ENCODE measurements at places on chromosomes 1 and 21.

DNA sequence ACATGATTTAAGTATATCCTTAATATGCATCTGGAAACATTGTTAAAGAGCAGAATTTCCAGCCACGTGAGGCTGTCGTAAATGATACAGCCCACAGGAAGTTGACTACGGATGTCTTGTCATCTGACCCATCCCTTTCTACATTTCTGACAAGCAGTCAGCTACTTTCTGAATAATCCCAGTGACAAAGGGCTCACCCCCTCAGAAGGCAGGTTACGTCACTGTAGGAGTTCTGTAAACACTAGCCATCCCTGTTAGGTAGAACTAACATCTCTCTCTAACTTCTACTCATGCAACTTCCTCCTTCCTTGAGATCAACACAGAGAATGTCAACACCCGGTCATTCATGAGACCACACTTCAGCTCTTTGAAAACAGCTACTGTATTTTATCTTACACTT, 259.2 kb downstream of the GREM2 start:
- no peak for DNase-seq

- DNase-seq, result no peak
Measured at GRCh38 chr1:79920960-79921669, 914.6 kb upstream of the ADGRL4 start.

- DNase-seq, result no peak
Measured at GRCh38 chr1:208420696-208421095, 176.5 kb upstream of the PLXNA2 start.

DNA sequence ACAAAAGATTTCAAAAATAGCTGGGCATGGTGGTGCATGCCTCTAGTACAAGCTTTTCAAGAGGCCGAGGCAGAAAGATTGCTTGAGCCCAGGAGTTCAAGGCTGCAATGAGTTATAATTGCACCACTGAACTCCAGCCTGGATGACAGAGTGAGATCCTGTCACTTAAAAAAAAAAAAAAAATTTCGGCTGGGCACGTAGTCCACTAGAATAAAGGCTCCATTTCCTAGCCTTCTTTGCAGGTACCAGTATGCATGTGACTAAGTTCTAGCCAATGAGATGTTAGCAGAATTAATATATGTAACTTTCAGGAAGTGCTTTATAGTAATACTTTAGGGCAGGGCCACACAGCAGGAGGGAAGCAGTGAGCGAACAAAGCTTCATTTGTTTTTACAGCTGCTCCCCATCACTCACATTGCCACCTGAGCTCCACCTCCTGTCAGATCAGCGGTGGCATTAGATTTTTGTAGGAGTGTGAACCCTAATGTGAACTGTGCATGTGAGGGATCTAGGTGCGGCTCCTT, 28.8 kb upstream of the SYDE2 start:
- no peak for DNase-seq

- DNase-seq, result no peak
Measured at GRCh38 chr1:64511044-64511443, 41.1 kb downstream of the CACHD1 start.

GRCh38 chr21:27805696-27806095, 838.8 kb upstream of the ADAMTS5 start:
- no peak for DNase-seq

GRCh38 chr21:25371841-25372425, 235.3 kb downstream of the MRPL39 start:
- DNase-seq, result no peak

DNA sequence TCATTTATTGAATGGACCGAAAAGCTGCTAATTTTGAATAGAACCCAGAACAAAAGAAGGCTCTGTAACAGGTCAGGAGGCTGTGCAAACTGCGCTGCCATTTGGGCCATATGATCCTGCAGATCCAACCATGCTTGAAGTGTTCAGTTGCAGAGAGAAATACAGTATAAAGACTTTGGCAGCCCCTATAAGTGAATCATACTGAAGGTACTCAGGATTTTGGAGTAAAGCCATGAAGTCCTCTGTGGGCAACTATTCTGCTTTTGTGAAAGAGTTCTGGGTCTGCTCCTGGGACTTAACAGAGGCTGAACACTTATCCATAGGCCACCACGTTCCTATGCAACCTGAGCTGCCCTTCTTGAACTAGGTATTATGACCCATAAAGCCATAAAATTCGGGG, 1613.6 kb upstream of the PRMT6 start:
- no peak for DNase-seq

- DNase-seq, result peak; percentile 24
Measured at GRCh38 chr1:3618881-3619671, 5.7 kb upstream of the TPRG1L start.

GRCh38 chr1:201887116-201887866, 1.4 kb upstream of the SHISA4 start:
- no peak for DNase-seq

GRCh38 chr1:13605159-13605558, 21.5 kb downstream of the PDPN start:
- DNase-seq, result no peak

DNA sequence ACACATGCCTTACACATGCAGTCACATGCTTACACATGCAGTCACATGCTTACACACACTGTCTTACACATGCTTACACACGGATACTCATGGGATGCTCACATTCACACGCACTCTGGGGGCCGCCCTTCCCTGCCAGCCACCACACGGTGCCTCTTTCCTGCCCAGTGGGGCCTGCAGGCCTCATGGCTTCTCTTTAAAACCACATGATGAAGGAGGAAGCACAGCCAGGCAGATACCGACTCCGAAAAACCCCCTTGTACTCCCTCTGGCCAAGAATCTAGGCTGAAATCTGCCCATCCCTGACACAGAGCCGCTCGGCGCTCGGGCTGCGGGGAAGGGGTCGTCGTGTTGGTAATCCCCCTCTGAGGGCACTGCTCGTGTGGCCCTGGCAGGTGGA, 113.0 kb downstream of the PRDM16 start:
- no peak for DNase-seq

- DNase-seq, result no peak
Measured at GRCh38 chr1:54001591-54001990, 16.4 kb downstream of the LDLRAD1 start.

- no peak for DNase-seq
Measured at GRCh38 chr1:175313672-175314225, 121.2 kb upstream of the KIAA0040 start.

DNA sequence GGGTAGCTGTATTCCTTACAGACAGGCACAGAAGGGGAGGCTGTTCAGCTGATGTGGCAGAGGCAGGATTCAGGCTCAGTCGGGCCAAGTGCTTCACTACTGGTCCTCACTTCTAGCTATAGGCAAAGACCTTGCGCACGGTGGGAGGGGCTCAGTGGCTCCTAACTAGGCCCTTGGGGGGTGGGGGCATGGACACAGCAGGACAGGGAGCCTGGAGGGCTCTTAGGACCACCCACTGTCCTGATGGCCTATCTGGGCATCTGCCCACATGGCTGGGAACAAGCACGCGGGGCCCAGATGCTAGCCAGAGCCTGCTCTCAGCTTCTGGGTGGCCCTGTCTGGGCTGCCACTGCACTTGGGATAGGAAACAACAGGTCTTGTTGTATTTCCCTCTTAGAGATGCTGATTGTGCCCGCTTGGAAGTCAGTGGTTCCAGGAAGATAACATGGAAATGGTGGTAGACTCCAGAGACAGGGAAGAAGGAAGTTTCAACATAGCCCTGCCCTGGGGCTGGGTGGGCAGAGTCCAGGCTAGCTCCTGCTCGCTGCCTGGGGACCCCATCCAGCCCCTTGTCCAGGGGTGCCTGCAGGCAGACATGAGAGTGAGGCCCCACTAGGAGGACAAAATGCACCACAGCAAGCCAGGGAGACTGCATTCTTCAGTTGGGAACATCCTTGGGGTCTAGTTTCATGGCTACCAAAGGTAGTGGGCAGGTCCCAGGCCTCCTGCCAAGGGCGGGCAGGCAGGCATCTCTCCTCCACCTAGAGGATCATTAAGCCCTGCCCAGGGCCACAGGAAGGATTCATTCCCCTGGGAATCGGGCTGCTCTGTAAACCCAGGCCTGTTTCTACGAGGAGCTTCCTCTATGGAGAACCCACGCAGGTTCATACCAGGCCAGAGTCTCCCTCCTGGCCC, 102.5 kb downstream of the BCAR3 start:
- no peak for DNase-seq

GRCh38 chr1:2504225-2504948, 22.0 kb downstream of the PANK4 start:
- DNase-seq, result no peak

DNA sequence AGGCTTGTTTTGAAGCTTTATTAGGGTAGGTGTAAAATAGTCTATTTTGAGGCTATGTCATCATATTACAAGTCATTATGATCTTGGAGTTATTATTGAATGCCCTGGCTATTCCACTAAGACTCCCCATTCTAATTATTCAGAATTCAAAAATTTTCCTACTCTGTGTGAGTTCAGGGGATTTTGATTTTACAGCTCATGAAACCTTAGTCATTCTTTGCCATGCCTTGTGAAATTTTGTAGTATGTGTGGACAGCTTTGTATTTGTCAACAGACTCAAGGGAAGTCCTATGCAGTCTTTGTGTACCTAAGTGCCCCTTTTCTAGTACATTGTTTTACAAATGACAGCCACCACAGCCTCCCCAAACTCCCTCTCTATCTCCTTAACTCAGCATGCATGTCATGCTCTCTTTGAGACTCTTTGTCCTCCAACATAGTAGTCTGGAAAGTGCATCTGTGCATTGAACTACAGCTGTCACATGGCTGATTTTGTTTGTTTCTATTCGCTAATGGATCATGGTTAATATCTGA, 28.0 kb downstream of the CD1D start:
- DNase-seq, result no peak

GRCh38 chr1:228105270-228105995, 2.3 kb upstream of the C1orf35 start:
- no peak for DNase-seq

GRCh38 chr1:94323311-94324177, 86.2 kb upstream of the ARHGAP29 start:
- no peak for DNase-seq

DNA sequence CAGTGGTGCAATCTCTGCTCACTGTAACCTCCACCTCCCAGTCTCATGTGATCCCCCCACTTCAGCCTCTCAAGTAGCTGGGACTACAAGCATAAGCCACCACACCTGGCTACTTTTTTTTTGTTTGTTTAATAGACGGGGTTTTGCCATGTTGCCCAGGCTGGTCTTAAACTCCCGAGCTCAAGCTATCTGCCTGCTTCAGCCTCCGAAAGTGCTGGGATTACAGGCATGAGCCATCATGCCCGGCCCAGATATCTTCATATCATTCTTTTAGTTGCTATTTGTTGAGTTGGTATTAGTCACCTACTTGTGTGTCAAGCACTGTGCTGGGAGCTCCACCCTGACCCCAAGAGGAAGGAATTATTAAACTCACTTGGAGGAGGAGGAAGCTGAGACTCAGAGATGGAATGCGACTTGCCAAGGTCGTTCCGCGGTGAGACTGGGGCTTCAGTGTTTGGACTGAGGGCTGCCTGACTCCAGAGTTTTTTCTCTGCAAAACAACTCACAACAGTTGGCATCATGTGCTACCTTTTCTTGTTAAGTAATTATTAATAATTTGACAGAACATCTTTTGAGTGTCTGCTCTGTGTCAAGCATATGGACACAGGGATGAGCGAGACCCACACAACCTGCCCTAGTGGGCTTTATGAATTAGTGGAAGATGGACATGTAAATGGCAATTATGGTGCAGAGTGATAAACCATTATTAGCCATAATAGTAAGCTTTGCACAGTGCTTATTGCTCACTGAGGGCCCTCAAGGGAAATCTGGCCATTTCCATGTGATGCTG, 132.0 kb downstream of the FOXD2 start:
- no peak for DNase-seq

DNA sequence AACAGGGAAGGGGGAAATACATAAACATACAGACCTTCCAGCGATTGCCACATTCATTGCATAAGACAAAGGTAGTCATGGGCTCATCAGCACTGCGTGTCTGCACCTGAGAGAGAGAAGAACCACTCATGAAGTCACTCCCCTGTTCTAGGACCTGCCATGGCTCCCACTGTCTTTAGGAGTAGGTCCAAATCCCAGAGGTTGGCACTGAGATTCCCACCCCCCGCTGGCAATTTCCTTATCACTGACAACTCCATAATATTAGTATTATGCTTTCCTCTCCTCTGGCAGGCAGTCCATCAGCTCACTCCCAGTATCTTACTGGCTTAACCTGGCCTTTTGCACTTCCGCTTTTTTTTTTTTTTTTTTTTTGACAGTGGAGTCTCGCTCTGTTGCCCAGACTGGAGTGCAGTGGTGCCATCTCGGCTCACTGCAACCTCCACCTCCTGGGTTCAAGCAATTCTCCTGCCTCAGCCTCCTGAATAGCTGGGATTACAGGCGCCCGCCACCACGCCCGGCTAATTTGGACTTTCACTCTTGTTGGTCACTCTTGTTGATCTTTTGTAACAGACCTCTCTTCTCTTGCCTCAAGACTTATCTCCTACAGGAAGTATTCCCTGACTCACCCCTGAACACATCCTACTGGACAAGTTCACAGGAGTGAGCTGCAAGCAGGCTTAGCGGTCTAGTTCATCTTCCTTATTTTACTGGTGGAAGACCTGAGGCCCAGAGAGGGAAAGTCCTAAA, 14.8 kb upstream of the ZNF436 start:
- DNase-seq, result no peak

- DNase-seq, result no peak
Measured at GRCh38 chr1:241630005-241630404, 10.2 kb downstream of the CHML start.

DNA sequence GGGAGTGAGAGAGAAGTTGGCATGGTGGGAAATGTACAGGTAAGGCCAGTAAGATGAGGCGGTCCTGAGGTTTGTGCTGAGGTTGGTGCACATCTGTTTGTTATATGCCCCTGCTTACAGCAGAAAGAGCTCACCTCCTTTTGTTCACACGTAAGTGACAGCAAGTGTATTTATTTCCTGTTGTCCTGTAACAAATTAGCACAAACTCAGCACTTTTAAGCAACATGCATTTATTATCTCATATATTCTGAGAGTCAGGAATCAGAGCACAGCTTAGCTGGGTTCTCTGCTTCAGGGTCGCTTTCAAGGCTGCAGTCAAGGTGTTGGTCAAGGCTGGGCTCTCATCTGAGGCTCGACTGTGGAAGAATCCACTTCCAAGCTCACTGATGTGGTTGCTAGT, 45.8 kb downstream of the TENT5C start:
- DNase-seq, result no peak

DNA sequence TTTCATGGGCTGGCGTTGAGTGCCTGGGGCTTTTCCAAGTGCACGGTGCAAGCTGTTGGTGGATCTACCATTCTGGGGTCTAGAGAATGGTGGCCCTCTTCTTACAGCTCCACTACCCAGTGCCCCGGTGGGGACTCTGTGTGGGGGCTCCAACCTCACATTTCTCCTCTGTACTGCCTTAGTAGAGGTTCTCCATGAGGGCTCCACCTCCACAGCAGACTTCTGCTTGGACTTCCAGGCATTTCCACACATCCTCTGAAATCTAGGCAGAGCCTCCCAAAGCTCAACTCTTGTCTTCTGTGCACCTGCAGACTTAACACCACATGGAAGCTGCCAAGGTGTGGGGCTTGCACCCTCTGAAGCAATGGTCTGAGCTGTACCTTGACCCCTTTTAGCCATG, 82.1 kb downstream of the CCDC18 start:
- DNase-seq, result no peak

DNA sequence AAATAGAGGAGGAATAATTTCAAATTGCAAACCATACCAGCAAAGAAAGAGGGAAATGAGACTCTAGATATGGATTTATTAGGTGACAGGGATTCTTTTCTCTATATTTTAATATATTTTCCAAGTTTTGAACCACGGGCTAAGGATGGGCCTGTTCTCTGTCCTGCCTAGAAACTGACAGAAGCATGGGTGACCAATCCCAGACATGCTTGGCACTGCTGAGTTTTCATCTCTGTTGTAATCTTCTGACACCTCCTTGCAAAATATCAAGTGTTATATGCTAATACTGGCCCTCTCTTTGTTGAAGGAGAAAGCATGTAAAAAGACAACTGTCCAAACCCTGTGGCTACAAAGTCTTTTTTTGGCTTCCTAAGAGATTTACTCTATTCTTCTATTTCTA, 774 bp upstream of the ANGPTL7 start:
- DNase-seq, result no peak

All from SIG-M5 (cell line).